ENCODE measurements at places on chromosomes 2 and 18.

DNA sequence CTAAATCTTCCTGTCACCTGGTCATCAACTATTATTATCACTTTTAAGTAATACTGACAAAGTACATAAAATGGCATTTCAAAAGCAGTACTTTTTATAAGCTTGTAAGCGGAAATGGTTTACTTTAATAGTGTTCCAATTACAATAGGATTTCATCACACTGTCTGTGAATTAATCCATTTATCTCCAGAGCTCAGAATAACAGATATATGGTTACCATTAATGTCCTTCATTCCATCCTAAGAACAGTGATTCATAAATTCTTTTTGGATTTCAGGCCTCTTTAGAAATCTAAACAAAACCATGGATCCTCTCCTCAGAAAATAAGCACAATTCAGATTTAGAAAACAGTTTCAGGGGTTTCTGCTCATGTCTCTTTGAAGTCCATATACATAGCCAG, 68.4 kb downstream of the PID1 start:
- DNase-seq: no peak

DNA sequence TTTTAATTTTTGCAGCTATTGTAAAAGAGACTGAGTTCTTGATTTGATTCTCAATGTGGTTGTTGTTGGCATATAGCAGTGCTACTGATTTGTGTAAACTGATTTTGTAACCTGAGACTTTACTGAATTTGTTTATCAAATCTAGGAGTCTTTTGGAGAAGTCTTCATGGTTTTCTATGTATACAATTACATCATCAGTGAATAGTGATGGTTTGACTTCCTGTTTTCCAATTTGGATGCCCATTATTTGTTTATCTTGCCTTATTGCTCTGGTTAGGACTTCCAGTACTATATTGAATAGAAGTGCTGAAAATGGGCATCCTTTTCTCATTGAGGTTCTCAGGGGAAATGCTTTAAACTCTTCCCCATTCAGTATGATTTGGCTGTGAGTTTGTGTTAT, 99.7 kb downstream of the GULP1 start:
- no peak for DNase-seq

DNA sequence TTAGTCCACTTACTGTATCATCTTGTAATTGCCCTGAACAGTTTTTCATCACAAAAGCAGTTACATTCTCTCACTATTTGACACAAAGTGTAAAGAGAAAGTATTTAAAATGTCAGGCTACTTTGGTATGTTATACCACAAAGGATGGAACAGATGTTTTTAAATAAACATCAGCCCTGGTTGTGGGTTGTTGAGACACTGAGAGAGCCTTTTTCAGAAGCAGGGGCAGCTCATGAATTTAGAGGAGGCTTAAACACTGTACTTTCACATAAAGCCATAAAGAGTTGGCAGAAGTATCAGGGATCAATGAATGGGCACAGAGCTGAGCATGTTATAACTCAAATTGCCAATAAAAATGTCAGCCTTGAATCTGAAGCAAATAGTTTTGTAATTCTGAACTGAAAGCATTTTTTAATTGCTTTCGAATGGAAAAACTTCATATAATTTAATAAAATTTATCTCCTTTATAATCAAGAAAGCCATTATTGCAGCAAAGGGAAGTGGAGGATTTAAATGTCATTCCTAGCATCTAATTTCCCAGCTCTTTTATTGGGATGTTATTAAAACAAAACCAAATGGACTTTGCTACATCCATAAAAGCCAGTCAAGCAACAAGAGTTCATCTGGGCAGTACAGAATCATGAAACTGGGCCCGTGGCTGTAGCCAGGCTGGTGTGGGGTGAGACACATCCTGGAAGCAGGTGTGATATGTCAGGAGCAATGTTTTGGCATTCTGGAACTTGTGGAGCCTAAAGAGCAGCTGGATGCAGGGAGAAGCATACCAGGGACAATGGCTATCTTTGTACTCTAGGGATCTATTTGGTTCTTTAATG, 95.1 kb upstream of the NT5C1B start:
- no peak for DNase-seq

DNA sequence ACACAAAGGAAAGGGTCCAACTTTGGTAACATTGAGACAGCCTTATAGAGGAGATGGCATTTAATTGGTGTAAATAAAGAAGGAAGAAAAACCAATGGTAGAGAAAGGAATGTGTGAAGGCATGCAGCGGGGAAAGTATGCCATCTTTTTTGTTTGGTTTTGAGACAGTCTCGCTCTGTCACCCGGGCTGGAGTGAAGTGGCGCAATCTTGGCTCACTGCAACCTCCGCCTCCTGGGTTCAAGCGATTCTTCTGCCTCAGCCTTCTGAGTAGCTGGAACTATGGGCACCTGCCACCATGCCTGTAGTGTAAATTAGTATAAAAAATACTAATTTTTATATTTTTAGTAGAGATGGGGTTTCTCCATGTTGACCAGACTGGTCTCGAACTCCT, 6.4 kb downstream of the RIOK3 start:
- DNase-seq: no peak

- no peak for DNase-seq
These were observed 49.2 kb upstream of the MAP3K20 start for GRCh38 chr2:173026479-173026878.

DNA sequence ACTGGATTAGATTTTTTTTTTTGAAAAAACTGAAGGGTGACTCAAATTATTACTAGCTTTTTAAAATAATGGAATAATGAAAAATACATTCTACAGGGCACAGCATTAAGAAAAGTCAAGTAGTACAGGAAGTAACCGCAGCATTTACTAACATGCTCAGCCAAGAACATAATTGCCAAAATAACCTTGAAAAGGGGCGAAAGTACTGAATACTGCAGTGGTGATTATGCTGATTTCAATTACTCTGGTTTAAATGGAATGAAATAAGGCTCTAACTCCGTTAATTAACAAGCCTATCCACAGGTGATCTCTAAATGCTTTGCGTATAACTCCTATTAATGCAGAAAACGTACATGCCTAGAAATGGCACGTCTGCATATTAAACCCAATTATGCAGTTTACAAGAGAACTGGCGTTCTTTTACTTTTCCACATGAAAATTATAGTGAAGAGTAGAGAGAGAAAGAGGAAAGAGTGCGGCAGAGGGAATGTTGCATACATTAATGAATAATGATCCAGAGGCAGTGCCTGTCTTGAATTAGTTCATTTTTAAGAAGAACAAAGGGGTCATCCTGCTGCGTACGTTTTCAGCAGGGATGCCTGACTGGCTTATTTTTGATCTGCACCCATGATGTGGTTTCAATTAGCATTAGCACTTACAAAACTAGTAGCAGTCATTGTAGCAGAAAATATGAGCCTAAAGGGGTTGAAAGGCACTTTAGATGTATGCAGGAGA, 612.4 kb downstream of the NYAP2 start:
- DNase-seq: no peak

DNA sequence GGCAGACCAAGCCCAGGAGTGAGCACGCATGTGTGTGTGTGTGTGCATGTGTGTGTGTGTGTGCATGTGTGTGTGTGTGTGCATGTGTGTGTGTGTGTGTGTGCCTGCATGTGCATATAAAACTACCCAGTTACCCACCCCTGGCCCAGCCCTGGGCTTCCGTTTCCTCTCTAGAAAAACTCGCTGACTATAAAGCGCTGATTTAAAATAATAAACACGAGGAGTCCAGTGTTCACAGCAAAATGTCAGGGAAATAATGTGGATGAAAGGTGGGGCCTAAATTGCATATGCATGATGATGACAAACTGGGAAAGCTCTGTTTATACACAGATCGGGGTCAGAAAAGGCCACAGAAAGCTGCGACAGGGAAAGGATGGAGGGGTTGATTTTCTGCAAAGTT, 7.5 kb downstream of the ADCY3 start:
- DNase-seq: no peak

DNA sequence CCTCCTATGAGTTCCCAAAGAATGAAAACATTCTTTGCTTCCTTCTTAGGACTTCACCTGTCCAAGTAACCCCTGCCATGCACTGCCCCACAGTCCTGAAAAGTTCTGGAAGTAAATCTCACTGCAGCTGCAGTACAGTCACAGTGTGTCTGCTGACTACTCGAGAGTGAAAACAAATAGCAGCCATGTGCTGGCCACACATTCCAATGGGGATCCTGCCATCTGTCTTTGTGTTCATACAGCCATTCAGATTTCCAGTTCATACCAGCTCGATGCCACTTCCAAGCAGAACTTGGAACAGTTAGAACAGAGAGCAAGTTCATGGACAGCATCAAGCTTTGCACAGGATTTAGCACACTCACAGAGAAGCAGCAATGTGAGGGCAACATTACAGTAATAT, 629.9 kb upstream of the ACVR2A start:
- no peak for DNase-seq

DNA sequence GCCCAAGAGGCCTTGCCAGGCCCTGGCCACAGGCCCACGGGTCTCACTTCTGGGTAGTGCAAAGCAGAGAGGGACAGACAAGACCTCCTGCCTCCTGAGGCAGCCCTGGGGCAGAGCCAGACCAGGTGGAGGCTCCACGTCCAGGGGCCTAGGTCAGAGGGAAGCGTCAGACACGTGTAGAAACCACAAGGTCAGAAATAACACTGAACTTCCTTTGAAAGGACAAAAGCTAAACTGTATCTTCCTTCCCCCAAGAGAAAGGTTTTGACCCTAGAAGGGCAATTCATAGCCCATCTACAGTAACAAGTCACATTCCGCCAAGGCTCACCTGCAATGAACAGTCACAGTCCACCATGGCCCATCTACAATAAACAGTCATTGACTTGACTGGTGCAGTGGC, 17.9 kb downstream of the SDC1 start:
- no peak for DNase-seq

GRCh38 chr18:33020877-33021276, 248.1 kb upstream of the KLHL14 start:
- DNase-seq: no peak

DNA sequence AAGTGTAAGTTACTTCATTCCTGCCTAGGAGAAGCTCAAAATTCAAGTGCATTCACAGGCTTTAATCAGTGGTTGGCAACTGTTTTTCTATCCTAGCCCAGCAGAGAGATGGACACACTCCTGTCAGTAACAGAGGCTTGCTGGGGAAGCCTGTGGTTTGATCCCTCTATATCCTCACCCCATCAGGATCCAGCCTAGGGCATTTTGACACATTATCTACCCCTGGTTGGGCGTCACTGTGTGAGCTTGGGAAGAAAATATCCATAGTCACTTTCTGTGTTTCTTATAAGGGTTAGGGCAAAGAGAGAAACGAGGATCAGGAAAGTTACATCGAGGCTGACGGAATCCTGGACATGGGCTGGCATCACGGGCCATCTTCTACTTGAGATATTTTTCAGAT, 10.0 kb downstream of the NT5DC4 start:
- DNase-seq: no peak

DNA sequence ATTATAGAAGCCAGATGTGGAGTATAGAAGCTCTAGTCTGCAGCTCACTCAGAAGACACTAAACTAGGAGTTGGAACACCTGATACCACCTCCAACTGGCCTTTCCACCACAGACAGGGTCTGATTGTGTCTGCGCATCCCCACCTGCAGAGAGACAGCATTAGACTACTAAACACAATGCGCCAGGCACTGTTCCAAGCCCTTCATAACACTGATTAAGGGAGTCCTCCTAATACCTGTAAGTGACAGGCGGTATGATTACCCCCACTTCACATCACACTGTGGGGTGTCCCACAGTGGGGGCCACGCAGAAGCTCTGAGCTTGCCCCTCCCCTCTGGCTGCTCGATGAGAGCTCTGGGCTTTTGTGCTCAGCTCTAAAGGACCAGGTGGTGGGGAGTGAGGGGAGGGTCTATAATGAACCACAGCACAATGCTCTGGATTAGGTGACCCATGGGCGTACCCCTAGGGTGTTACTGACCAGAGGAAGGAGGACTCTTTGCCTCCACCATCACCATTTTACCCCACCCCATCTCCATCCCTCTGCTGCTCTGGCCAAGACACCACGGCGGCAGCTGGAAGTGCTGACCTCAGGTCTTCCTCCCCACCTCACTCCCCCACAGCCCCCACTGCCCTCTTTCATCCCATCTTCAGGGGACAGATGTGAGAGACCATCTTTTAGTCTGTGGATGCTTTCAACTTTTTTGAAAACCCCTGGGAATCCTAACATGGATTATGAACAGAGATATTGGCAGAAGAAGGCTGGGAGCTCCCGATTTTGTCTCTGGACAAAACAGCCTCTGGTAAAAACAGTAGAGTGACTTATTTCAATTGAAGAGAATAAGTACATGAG, 145.1 kb downstream of the GFPT1 start:
- no peak for DNase-seq

DNA sequence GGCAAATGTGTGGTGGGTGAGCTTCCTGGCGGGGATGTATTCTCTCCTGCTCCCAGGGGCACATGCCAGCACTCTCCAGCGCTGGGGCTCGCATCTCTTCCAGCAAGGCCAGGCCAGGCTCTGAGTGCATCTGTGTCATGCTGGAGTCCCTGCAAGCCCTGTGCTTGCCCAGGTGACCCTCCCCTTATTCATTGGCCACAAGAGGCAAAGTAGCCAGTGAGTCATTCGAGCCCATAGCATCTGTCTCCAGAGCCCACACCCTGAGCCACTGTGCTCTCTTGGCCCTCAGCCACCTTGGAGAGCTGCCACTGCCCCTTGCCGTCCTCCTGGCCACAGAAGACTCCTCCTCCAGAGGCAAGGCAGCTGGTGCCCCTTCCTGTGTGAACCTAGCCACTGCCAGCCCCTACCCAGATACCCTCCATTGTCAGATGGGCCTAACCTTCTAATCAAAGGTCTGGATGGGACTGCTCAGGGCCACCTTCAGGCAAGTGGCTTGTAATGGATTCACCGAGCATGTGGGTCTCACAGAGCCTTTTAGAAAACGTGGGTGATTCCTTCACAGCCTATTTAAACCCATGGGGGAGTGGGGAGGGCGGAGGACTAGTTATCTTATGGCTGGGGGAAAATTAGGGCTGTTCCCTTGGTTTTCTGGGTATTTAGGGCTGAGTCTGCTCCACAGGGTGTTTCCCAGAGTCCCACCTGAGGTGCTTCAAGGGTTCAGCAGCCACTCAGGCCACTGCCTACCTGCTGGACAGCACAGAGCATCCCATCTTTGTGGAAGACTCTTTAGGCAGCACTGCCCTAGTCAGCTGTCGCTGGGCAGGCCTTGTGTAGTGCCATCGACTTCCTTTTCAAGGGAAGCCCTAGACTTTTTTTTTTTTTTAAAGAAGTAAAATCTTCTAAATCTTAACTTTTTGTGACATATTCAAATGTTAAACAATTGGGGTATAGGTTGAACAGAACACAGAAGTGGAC, 137.4 kb downstream of the ACOXL start:
- no peak for DNase-seq

GRCh38 chr2:223537651-223538601, 64.2 kb downstream of the SCG2 start:
- DNase-seq: no peak

DNA sequence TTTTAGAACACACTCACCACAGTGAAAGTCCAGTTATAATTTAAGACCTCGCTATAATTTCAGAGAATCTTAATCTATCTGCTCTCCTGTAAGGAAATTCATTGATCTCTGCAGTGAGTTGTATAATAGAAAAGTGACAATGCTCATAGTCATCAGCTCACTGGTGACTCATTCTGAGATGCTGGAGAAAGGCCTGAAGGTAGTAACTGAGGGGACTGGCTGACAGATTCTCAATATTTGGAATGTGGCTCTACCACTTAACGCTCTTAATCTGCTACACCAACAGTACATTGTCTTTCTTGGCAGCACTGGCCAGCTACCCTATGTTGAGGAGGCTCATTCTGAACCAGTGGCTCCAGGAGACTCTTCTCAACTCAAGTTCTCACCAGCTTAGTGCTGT, 246.1 kb downstream of the RPRM start:
- DNase-seq: no peak
